ENCODE measurements at places on chromosomes 7 and 10.

- no peak for DNase-seq
Observed at GRCh38 chr7:29937132-29937531, 52.5 kb downstream of the SCRN1 start.

DNA sequence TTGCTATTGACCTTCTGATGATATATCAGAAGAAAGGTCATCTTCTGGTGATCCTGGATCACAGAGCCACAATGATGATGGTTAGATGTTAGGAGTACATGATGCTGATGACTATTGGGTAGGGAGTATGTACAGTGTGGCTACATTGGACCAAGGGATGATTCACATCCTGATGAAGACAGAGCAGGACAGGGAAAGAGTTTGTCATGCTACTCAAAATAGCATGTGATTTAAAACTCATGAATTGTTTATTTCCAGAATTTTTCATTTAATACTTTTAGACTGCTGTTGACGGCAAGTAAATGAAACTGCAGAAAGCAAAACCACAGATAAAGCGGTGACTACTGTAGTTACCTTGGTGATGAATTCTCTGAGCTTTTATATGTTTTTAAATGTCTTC, 397.3 kb downstream of the PPP1R3A start:
- DNase-seq, result no peak

- DNase-seq, result no peak
Observed at GRCh38 chr10:96344178-96344577, 14.6 kb downstream of the OPALIN start.

DNA sequence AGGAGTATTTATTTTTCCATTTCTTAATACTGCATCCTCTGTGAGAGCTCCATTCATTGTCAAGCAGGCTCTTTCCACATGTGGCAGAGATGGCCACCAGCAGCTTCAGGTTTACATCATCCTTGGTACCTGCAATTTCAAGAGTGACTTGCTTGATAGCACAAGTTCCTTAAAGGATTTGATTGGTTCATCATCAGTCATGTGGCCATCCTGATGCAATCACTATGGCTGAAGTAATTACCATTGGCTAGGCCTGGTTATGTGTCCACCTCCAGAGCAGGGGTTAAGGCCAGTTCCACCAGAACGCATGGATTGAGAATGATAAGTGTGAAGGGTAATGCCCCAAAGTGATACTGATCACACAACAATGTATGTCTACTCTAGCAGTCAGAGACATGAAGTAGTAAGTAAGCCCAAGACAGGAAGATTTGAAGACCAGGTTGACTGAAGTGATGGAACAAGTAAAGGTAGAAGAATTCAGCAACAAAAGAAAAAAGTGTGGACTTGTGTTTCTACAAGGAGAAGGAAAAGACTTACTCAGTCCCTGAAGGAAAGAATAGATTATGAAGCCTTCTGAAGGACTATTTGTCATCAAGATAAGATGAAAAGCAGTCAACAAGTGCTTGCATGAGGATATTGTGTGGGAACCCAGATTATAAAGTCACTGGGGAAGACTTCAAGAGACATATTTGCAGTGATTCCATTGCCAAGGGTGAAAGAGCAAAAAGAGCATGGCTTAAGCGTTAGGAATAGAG, 26.4 kb upstream of the PRKAR2B start:
- DNase-seq, result no peak

- peak; percentile 25 for DNase-seq
Observed at GRCh38 chr7:43385856-43386255, 197.1 kb upstream of the STK17A start.

DNA sequence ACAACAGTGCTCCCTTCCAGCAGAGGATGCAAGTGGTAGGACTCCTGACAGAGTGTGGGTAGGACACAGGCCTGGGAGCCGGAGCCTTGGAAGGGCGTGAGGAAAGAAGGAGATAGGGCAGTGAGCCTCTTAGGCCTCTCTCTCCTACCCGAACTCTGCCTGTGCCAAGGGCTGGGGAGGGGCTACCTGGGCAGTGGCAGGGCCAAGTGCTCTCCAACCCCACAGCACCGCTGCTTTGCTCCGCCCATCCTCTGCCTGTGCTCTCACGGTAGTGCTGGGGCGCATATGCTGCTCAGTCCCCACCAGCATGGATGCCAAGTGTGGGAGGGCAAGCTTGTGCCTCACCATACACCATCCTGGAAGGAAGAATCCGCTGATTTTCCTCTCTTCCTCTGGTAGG, 7.5 kb downstream of the FAM131B start:
- no peak for DNase-seq

- DNase-seq, result no peak
Observed at GRCh38 chr10:3076138-3076537, 8.8 kb downstream of the PFKP start.

DNA sequence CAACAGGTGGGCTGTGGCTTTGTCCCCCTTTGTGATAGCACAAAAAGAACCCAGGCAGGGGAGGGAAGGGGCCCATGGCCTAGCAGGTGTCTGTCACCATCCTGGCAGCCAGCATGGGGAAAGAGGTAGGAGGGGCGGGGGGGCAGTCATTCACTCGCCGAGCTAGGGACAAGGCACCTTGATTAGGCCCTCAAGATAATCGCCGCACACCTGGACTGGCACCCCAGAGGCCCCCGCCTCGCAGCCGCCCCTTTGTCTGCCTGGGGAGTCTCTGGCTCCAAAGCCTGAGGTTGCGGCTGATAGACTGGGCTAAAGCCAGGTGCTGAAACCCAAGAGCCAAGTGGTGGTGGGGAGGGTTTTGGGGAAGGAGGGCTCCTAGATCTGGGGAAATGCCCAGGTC, 151.2 kb upstream of the PCBD1 start:
- DNase-seq, result no peak

DNA sequence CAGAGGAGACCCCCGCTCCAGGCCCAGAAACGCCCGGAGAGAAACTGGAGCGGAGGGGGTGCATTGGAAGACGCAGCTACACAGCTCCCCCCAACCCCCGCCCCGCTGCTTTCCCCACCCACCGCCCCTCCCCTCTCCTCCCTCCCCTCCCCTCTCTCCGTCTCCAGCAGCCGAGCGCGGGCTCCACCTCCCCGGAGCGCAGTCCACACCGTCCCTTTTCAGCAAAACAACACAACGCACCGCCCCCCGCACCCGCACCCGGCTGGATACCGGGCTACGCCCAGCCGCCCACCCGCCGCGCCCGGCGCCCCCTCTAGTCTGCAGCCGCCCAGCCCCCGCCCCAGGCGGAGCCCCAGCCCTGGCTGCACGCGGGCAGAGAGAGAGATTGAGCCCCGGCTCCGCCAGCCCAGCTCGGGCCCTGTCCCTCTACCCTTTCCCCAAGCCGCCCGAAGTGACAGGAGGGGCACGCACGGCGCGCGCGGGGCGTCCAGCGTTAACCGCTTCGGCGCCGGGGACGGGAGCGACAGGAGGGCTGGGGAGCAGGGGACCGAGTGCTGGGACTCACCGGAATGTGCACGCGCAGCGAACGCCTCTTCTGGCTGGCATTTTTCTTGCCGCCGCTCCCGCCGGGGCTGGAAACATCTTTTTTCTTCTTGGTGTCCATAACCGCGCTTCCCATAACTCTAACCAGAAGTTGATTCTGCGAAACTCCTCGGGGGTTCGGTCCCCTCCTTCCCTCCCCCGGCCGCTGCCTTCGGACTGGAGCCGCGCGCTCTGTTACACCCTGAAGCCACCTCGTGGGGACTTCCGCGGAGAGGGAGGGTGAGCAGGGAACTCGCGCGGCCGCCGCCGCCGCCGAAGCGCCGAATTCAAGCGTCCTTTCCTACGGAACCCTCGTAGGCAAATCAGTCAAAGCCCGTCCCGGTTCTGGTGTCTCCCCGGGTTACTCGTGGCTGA, 695 bp downstream of the PRKAG2 start:
- peak; percentile 75 for DNase-seq

DNA sequence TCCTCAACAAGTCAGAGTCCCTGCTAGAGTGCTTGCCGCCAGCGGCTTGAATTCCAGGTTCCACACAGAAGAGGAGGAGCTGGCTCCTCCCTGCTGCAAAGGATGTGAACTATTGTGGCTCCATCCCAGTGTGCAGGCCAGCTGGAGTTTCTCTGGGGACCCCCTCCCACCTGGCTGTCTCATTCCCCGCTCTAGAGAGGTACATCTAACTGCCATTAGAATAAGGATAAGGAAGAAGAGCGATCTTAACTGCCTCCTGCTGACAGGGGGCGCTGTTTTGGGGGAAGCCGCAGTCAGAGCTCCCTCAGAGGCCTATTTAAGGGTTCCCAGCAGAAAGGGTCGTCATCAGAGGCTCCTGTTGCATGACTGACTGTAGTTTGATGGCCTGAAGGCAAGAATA, 40.8 kb upstream of the HECW1 start:
- no peak for DNase-seq

GRCh38 chr7:8913682-8914081, 480.3 kb downstream of the NXPH1 start:
- no peak for DNase-seq

DNA sequence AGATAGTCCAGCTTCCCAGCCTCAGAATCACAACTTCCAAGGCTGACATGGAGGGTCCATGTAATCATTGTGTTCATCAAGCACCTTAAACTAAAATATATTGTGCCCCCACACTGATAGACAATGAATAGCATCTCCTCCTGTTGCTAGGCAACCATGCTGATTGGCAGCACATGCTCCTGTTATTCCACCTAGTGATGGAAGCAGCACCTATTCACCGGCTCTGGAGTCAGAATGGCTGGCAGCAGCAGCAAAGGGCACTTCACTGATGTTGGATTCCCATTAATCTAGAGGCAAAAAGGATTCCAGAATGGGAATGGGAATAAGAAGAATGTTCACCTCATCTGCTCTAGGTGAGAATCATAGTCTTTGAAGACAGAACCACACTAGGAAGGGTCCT, 55.0 kb downstream of the RELN start:
- DNase-seq, result no peak

GRCh38 chr10:60130130-60130579, 223.8 kb upstream of the CCDC6 start:
- peak; percentile 9 for DNase-seq

GRCh38 chr10:51159841-51160240, 85.6 kb downstream of the PRKG1 start:
- no peak for DNase-seq

DNA sequence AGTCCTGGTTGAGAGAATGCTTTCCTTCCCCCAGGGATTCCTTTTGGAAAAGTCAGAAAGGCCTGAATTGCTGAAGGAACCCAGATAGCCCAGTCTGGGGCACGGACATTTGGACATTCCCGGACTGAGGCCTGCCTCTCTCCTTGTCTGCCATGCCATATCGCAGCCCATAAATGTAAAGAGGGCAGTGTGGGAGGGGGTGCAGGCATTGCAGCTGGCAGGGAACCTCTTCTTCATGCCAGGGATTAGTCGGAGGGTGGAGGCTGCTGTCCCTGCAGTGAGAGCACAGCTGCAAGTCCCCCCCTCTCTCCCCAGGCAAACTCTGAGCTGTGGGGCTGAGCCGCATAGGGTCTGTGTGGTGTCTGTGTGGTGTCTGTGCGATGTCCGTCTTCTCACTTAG, 486.0 kb upstream of the MKI67 start:
- no peak for DNase-seq

Data from LoVo (cell line).